ENCODE measurements at places on chromosomes 6 and 20. TPM values are rescaled to one million over a fixed set of nuclear protein-coding genes. Genes with fewer than 3 reads are reported as not detected.

PLCB1 gene
- total RNA-seq: 66.2 TPM

MARCKS gene
- total RNA-seq: 2.1 TPM

- DNase-seq: peak; percentile 76
- peaks cover 92% of the 10 kb centered on the region for H3K4me1 ChIP-seq
- H3K4me3 ChIP-seq: no peak overlapping the region
- peak overlapping the region; percentile 81 for H3K27ac ChIP-seq
- H3K36me3 ChIP-seq: no peaks in the 10 kb centered on the region
Observed at GRCh38 chr20:63635431-63636141, 8.7 kb upstream of the GMEB2 start.

- H3K4me1 ChIP-seq: no peaks in the 10 kb centered on the region
- H3K27ac ChIP-seq: no peak overlapping the region
- no peaks in the 10 kb centered on the region for H3K36me3 ChIP-seq
- no peak for DNase-seq
- no peak overlapping the region for H3K4me3 ChIP-seq
Observed at GRCh38 chr6:150979826-150980350, 114.4 kb downstream of the MTHFD1L start.

DNA sequence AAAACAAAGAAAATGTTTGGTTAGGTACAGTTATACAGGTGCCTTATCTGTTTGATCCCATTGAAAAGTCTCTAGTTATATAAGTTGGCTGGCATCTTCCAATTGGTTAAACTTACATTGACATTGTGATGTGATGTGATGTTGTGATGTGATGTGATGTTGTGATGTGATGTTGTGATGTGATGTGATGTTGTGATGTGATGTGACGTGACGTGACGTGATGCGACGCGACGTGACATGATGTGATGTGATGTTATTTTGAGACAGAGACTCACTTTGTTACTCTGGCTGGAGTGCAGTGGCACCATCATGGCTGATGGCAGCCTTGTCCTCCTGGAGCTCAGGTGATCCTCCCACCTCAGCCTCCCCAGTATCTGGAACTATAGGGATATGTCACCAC is 507.6 kb downstream of the HAO1 start:
- H3K4me1 ChIP-seq: no peaks in the 10 kb centered on the region
- no peak overlapping the region for H3K4me3 ChIP-seq
- H3K36me3 ChIP-seq: no peaks in the 10 kb centered on the region
- DNase-seq: no peak
- H3K27me3 ChIP-seq: no peaks in the 10 kb centered on the region
- H3K27ac ChIP-seq: no peak overlapping the region

DNA sequence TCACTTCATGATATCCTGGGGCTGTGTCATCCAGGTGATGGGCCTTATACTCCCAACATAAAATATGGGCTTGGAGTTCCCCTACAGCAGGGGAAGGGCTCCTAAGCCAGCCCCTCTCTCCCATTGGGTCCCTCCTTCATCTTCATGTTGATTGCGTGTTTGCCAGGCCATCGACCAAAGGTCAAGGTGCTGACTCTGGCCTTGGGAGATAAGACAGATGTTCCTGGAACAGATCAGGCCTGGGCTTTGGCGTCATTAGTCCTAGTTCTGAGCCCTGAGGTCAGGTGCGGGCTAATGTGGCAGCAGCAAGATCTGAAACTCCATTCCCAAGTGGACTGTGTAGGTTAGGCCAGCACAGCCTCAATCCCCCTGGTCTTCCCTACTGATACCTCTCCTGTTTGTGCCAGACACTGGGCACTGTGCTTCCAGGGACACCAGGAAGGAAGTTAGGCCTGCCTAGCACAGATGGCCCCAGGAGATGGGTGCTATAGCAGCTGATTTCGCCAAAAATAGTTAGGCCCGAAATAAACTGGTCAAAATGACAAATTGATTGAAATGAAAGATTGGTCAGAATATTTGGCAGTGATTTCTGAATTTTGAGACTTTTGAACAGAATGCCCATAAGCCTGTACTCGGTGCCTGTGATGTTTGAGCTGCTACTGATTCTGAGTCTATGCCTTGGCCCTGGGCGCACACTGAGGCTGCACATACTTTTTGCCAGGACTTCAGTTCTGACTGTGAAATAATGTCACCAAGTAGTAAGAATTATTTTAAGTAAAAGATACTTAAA is 28.8 kb downstream of the EPB41L1 start:
- no peak overlapping the region for H3K4me3 ChIP-seq
- DNase-seq: no peak
- no peaks in the 10 kb centered on the region for H3K36me3 ChIP-seq
- H3K4me1 ChIP-seq: no peaks in the 10 kb centered on the region

DNA sequence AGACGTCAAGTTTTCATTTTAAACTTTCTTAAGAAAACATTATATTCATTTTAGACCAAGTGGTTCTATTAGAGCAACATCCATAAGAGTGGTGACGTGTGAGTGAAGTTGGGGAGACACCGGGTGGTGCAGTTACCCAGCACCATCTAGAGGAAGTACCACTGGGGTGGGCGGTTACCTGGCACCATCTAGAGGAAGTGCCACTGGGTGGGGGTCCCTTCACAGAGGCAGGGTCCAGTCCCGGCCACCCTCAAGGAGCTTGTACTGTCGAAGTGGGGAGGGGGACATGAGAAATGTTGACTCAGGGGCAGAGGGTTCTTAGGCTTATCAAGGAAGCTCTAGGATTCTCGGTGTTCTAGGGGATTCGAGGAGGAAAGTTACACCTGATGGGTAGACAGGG is 26.2 kb downstream of the PHACTR3 start:
- no peak overlapping the region for H3K27ac ChIP-seq
- no peaks in the 10 kb centered on the region for H3K27me3 ChIP-seq
- no peak overlapping the region for H3K4me3 ChIP-seq

CST2 gene
- total RNA-seq: not detected

DNA sequence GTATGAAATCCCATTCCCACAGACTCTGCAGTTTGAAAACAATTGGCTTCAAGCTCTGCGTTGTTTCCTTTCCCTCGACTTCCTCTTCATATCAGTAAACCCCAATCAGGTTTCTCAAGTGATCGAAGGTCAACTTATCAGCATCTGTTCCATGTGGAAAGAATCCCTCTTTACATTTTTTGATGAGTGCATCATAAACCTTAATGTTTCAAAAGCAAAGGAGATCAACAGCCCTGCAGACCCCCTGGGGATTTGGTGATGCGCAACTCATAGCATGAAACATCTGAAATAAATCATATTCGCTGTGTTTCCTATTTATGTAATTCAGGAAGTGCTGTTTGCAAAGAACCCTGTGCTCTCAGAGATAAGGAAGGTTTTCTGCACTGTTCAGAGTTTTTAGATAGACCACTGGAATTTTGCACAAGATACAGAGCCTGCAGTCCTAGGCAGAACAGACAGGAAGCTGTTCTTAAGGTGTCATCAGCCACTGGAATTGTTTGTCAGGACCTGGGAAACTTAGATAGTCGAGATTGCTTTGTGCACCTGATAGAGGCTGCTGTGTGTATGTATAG is 216.0 kb downstream of the HIVEP2 start:
- H3K27ac ChIP-seq: no peak overlapping the region
- no peaks in the 10 kb centered on the region for H3K27me3 ChIP-seq
- no peaks in the 10 kb centered on the region for H3K4me1 ChIP-seq
- no peak for DNase-seq
- H3K36me3 ChIP-seq: no peaks in the 10 kb centered on the region

DNA sequence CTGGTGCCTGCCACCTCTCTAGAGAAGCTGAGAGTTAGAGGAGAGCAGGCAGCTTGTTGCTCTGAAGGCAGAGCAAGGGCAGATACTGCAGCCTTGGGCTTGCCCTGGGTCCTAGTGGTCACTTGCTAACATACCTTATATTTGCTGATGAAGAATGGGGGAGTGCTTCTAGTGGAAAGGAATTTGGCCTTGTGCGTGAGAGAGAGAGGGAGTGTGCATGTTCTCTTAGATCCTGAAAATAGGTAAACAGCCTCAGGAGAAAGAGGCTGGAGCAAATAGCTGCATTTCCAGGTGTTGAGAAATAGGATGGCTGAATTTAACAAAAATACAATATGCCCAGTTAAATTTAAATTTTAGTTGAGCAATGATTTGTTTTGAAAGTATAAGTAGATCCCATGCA is 724.5 kb upstream of the FLRT3 start:
- no peak overlapping the region for H3K27ac ChIP-seq
- no peak overlapping the region for H3K4me3 ChIP-seq
- H3K36me3 ChIP-seq: no peaks in the 10 kb centered on the region
- no peak for DNase-seq

FBXO5 gene
- total RNA-seq: 11.2 TPM

DNA sequence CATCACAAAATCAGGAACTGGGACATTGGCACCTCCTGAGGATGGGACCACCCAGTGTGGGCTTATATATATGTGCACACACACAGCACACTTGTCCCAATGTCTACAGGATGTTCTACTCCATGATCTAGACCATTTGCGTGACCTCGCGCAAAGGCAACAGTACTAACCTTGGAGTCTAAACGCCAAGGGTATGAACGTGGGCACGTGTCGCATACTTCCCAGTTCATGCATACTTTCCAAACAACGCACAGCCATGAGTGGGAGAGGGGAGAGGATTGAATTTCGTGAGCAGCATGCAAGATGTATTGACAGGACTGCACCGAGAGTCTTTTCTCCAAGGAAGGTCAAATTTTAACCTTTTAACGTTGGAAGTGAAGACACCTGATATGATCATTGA is 214.2 kb upstream of the QKI start:
- H3K4me3 ChIP-seq: no peak overlapping the region
- no peaks in the 10 kb centered on the region for H3K27me3 ChIP-seq
- H3K36me3 ChIP-seq: no peaks in the 10 kb centered on the region
- H3K27ac ChIP-seq: no peak overlapping the region
- H3K4me1 ChIP-seq: no peaks in the 10 kb centered on the region
- no peak for DNase-seq

DNA sequence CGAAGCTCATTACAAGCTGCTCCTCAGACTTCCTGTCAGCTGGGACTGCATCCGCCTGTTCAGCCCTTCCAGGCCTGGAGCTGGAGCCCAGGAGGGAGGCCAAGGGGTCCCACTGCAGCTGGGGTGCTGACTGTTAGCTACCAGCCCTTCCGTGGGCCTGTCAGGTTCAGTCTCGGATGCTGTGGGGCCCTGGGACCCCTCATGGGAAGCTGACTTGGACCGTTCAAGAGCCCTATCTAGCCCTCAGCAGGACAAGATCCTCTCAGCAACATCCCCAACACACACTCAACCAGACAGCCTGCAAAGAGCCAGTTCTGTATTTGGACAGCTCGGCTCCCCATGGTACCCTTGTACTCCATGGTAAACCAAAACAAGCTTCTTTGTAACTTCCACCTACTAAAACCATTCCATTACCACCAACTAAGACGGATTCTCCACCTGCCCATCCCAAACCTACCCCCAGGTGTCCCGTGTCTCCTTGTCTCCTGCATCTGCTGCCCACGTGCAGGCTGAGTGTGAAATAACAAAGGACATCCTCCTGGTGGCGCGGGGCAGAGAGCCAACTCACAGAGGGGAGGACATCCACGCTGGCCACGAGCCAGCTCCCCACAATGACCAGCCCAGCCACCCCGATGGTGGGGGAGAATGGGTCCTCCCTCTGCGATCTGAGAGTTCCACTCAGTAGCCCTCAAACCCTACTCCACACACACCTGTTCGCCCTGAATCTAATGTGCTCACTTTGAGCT is 111.2 kb downstream of the TAF4 start:
- no peak overlapping the region for H3K27ac ChIP-seq
- no peak for DNase-seq
- no peaks in the 10 kb centered on the region for H3K27me3 ChIP-seq
- H3K36me3 ChIP-seq: no peaks in the 10 kb centered on the region

ANKRD66 gene
- not detected for total RNA-seq

OTOR gene
- not detected for total RNA-seq

Data from natural killer cell (primary cell).